NCI-H524 (cell line): ENCODE measurements at places on chromosomes 3 and 15.

- DNase-seq: no peak
These were observed 10.5 kb upstream of the RNU6-1 start for GRCh38 chr15:67850336-67850735.

GRCh38 chr3:160622263-160623045 lies 54.5 kb upstream of the ARL14 start:
- DNase-seq: no peak

- no peak for DNase-seq
These were observed 1062.2 kb upstream of the EPHA6 start for GRCh38 chr3:95752199-95752598.

DNA sequence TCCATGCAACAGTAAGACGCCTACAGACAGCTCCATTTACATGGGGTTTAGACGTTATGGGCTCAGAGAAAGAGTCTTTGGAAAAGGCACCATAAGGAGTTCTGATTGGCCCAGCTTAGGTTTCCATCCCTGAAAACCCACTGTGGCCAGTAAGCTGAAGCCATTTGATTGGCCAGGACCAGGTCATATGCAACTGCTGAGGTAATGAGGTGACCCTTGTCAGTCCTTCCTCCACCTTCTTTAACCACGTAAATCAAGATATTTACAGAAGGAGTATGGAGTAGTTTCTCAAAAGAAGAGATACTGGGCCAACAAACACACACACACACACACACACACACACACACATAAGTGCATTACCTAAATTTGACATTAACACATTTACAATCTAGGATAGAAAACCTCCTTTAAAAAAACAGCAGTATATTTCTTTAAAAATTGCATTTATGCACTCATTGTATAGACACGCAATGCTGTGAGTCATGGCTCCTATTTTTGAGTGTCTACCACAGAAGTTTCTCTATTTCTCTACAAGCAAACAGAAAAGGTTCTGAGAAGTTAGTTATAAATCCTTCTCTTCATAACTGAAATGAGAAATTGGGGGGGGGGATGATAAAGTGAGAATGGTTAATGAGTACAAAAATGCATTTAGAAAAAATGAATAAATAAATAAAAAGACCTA lies 16.3 kb upstream of the MB21D2 start:
- no peak for DNase-seq

DNA sequence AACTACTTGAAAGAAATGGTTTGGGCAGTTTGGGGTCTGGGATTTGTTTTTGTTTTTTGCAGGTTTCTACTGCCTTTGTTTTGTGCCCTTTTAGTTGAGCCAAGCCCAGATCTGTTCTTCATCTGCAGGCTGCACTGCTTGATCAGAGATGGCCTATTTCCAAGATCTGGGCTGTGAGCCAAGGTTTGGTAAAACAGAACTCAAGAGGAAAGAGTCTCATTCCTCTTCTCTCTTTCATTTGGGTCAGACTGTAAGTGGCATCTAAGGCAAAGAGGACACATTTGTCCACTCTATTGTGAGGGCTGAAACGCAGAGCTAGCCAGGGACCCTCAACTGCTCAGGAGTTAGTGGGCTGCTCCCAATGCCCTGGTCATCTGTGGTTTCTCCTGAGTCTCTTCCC lies 104.4 kb upstream of the UBE3A start:
- no peak for DNase-seq
